GM04504 (cell line): ENCODE measurements at places on chromosomes 11 and 22.

DNA sequence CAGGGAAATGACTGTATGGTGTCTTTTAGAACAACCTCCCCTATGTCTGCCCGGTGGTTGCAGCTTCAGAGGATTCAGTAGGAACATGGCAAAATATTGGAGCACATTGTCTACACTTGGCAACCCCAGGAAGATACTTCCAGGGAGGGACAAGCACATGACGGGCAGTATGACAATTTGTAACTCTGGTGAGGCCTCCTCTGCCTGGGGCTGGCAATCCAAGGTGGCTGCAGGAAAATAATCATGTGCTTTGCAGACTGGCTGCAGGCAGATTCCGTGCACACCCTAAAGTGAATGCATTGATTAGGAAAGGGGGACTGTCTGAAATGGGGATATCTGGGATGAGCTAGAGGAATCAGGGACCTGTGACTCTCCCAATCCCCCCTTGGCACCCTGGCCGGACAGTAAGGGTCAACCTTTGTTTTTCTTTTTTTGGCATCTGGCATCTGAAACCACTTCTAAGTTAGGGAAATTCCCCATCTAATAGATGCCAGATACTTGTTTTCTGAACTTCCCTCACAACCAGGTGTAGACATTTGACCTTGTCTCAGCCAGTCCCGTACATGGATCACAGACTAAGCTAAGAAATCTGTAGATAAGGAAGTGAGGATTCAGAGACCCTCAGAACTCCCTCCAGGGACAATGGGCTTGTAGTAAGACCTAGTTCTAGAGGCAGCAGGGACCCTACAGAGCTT, 10.5 kb upstream of the PHOX2A start:
- no peak for DNase-seq

DNA sequence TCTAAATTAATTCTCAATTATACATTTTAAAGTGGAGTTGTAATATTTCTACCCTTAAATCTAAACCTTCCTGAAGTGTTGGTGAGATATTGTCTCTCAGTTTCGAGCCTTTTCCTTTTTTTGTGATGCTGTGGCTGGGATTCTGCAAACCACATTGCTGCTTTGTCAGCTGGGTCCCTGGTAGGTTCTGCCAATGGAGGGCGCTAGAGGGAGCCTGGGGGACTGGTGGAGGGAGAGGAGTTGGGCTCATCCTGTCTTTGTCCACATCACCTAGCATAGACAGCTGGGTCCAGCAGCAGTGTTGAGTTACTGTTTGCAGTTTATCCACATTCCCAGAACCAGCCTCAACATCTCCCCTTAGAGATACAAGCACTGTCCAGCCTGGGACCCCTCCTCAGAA, 41.0 kb downstream of the TRAF6 start:
- DNase-seq = no peak

DNA sequence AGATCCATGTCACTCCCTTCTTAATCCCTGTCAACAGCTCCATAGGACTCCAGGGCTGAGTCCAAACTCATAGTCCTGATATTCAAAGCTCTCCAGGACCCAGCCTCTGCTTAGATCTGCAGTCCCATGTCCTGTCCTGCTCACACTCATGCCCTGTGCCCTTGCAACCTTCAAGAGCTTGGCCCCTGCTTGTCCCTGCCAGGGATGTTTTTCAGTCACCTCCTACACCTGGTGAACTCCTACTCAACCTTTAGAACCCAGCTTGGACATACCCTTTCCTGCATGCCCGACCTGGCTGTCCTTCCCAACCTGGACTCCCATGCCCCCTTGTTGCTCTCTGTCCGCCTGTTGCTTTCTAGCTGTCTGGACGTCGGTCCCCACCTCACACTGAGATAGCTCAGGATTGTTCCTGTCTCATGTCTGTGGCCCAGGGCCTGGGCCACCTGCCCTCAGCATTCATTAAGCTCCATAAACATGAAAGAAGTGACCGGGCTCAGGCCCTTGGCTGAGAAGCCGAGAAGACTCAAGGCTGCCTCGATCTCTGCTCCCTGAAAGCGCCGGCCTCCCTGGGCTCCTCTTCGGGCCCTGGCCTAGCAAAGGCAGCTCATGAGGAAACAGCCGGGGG, 48.8 kb upstream of the RTL6 start:
- DNase-seq = no peak

DNA sequence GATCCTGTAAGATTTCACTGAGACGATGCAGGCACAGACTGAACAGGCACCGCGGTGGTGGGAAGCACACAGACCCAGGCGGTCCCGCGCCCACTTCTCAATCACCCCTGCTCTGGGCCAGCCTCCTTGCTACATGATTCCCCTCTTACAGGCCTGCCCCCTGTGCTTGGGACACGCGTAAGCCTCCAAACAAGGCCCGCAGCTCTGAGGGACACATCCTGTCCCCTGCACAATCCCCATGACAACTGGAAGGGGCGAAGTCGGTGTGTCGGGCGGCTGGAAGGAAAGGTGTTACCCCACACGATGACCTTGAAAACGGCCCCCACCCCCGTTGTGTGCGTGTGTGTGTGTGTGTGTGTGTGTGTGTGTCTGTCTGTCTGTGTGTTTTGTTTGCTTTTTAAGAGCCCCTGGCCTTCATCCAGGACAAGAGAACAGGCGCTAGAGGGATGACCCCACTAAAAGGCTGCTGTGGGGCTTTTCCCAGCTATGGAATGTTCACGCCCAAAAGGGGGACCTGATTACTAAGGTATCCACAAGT, 13.1 kb downstream of the CELSR1 start:
- no peak for DNase-seq
